ENCODE measurements at places on chromosomes 3 and 15.

DNA sequence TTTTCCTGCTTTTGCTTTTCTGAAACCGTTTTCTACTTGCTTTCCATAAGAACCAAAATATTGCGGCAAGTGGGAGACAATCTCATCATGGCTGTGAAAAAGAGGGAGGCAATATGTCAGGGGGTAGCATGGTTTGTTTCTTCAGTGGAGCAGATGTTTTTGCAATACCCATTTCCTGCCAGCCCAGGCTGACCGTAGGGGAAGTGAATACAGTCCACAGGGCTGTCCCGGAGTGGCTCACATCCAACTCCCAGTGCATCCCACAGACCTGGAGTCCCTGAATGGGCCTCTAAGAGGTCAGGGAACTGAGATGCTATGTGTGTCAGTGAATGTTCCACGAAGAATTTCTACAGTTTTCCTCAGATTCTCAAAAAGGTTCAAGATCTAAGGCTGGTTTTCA is 69.6 kb downstream of the EPHB1 start:
- no peak for DNase-seq

DNA sequence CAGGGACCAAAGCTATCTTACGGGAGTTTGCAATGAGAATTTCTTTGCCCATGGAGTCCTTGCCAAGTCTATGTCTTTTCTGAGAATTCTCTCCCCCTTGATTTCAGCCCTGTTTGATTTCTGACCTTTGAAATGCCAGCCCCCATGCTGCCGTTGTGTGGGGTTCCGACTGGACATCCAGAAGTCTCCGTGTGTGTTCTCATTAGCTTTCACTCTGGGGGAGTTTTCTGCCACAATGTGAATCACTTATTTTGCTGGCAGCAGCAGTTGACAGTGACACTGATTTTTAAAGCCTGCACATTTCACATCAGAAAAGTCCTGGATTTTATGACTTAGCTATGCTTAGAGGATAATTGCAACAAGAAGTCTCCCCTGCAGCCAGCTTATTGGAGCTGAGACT is 98.4 kb upstream of the CTDSPL start:
- DNase-seq: no peak

DNA sequence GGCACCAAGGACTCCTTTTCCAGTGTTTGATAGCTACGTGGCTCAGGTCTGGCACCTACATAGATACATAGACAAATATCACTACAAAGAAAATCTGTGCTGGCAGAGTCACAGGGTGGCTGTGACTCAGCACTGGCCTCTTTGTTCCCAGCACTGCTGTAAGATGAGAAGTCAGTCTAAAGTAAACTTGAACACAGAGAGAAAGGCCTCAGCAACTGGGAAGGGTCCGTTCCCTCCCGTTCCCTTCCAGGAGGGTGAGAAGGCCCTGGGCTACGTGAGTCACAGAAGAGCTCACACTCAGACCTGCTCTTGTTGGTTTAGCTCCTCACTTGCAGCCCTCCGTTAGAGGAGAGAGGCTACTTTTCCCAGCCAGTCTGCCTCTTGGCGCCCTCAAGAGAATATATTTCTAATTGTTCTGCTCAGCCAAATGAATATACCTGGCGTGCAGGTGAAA is 23.1 kb downstream of the ANXA2 start:
- DNase-seq: peak; percentile 95

GRCh38 chr15:73983211-73983727 is 8.8 kb downstream of the STOML1 start:
- DNase-seq: no peak

- no peak for DNase-seq
These were observed 44.8 kb downstream of the HCN4 start for GRCh38 chr15:73323956-73324355.

- no peak for DNase-seq
These were observed 93.3 kb downstream of the SEMA5B start for GRCh38 chr3:122934251-122934650.

Measured in NCI-H1436 treated with DMSO at 0.1 percent for 48 hours (cell line).